ENCODE measurements at places on chromosomes 11 and 22.

- DNase-seq: no peak
Measured at GRCh38 chr11:66042996-66043906, 5.7 kb downstream of the GAL3ST3 start.

- peak; percentile 70 for DNase-seq
Measured at GRCh38 chr11:64865286-64866172, 12.9 kb downstream of the EHD1 start.

GRCh38 chr11:250274-250673 lies 13.5 kb downstream of the PSMD13 start:
- DNase-seq: no peak

- DNase-seq: no peak
Measured at GRCh38 chr11:36501236-36501635, 8.8 kb downstream of the TRAF6 start.

DNA sequence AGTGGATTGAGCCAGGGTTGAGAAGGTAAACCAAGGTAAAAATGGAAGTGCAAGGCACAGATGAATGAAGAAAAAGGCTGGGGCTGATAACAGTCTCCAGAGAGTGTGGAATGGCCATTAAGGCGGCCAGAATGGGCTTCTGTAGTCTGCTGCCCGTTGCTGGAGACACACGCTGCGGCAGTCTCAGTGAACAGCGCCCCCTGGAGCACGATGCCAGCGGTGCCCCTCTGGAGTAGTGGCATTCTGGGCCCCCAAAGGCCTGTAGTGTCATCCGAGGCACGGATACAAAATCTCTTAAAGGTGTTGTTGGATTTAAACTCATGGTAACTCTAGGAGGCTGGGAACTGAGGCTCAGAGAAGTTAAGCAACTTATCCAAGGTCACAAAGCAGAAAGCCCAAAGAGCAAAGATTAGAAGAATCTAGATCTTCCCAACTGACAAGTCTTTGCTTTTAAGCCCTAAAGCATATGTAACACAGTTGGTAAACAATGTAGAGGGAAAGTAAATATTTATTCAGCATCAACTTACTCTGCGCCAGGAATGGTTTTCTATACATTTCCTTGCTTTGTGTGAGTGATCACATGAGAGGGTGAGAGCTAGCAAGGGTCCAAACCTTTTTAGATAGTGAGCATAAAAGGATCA lies 18.2 kb downstream of the KCNJ1 start:
- DNase-seq: peak; percentile 59

DNA sequence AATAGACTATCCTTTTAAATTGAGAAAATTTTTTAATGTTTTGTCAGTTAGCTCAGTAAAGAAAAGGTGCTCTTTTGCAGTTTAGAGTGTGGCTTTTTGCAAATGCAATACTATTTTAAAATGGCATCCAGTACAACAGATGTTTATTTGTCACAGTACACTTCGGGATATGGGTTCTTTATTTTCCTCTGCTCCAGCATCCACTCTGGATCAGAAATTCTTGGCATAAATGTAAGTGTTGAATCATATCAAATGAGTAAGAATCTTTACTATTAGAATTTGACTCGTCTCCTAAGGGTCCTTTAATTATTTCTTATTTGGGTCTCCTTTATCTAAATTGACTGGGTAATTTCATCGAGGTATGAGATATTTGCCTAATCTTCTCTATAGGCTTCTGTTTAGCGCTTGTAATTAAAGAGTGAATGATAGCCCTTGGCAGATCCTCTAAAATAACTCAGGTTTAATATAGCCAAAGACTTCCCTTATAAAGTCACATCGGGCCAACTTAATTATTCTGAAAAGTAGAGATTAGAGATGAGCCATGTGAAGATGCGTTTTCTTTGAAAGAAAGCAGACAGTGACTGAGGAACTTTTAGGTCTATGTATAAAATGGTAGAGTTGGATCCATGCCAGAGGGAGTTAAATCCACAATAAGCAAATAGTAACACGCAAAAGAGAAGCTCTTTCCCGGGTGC lies 132.7 kb downstream of the CASP12 start:
- DNase-seq: no peak

- no peak for DNase-seq
Measured at GRCh38 chr22:24707470-24707801, 67.1 kb downstream of the PIWIL3 start.

DNA sequence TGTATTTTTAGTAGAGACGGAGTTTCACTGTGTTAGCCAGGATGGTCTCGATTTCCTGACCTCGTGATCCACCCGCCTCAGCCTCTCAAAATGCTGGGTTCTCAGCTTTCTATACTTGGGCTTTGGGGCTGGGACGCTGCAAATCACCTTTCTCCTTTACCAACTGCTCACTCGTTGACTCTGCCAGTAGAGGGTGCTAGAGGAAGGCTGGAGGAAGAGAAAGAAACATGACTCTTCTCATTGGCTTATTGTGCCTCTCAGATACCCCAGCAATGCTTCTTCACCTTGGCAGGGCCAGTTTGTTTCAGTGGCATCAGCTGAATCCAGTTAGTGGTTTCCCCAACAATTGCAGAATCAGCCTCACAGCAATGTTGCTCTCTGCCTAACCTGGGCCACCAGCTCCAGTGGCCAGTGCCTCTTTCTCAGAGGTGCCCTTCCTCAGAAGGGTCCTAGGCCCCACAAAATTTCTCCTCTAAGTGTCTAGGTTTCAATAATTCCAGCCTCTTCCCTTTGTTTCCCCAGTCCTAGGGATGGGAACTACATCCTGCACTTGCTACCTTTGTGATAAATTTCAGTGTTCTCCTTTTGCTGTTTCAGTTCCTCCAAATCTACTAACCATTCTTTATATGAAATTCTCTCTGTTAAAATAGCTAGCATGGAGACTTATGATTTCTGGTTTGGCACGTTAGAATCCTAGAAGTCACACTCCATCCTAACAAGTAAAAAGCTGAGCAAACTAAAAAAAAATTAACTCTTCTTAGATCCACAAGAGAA lies 71.5 kb upstream of the VSTM5 start:
- DNase-seq: peak; percentile 8

- DNase-seq: no peak
Measured at GRCh38 chr11:87255589-87255988, 217.9 kb downstream of the TMEM135 start.

DNA sequence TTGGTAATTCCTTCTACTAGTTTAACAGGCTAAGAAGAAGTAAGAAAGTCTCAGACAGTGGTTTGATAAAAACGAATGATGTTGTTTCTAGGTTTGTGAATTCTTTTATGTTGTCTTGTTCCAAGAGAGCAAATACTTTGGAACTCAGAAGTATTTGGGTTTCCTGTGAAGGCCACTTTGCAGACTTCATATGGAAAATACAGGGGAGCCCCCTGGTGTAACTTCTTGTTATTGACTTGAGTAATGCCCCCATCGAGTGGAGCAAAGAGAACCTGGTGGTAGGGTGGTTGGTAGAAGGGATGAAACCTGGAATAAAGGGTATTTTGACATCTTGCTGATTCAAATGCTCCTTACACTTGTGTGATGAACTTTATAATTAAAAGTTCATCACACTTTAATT lies 40.0 kb upstream of the PTH start:
- DNase-seq: no peak

DNA sequence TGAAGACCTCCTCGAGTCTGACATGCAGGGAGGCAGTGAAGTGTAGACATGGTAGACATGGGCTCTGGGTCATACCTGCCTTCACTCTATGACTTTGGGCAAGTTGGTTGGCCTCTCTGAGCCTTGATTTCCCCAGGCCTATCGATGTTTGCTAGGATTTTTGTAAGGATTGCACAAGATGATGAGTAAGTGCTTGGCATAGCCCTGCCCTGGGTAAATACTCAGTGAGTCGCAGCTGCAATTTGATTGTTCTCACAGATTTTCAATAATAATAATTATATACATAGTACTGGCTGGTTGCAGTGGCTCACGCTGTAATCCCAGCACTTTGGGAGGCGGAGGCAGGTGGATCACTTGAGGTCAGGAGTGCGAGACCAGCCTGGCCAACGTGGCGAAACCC lies 18.1 kb downstream of the MCM5 start:
- no peak for DNase-seq

DNA sequence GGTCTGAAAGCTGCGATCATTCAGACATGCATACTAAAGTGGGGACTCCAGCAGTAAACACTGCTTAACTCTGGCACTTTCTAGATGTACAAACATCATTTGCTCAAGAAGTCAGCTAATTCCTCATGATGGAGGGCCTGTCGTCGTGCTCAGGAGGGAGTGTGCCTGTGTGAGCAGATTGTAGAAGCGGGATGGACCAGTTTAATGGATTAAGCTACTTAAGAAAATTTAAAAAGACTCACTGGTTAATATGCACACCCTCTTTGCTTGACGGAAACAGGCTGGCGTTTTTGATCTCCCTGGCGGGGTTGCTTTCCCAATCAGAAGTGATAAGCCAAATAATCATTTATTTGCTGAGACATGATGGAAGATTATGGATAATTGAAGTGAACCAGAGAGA lies 79.0 kb downstream of the LDLRAD3 start:
- no peak for DNase-seq

- DNase-seq: no peak
Measured at GRCh38 chr11:68028802-68029545, 1.5 kb upstream of the NDUFS8 start.

DNA sequence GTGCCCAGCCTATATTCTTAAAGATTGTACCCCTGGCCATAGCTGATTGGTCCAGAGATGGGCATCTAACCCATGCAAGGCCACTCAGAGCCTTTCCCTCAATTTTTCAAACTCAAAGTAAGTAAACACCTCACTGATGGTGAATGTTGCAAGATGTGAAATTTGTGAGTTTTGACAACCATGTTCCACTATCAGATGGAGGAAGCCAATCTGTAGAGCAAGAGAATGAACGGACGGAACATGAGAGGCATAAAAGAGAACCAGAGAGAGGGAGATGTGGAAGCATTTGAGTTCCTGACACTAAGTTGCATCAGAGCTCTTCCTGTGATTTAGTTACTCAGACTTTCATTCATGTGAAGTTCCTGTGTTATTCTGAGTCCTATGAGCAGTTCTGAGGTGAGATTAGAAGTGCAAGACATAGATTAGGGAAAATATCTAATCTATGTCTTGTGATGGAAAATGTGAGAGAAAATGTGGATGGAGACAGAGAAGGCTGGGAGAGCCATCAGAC lies 73.3 kb downstream of the PRSS23 start:
- no peak for DNase-seq

DNA sequence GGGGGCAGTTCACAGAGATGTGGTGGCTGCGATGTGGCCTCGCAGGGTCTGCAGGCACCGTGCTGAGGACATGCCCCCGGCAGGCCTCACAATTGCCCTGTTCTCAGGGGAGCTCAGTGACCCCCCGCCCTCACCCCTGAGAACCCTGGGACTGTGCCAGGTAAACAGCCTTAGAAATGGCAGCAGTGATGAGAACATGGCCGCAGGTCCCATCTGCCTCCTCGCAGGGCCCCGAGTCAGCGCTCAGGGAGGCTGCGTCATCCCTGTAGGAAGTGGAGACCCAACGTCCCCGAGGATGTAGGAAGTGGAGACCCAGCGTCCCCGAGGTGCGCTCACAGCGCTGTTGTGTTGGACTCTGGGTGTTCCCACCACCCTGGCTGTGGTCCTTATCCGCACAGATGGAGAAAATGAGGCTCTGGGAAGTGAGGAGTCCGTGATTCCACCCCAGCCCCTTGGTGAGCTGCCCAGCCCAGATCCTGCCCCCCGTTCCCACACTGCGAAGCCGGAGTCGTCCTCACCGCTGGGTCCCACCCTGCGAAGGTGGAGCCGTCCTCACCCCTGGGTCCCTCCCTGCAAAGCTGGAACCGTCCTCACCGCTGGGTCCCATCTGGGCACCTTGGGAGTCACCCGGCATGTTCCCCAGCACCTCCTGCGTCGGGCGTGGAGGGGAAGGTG lies 1086.8 kb downstream of the BRD1 start:
- DNase-seq: no peak

DNA sequence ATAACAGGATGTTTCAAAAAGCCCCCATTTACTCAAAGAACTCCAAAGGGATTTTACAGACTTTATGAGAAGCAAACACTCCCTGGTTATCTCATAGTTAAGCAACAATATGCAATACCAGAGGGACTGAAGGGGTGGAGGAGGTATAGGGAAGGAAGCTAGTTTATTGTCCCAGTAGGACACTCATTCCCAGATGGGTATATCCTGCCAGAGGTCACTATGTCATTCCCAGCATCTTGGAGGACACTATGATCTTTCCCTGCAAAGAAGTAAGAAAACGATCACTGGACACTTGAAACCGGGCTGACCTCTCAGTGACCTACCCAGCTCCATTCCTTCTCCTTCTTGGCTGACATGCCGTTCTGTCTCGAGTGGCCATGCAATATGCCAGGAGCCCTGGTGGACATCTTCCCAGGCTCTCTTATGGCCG lies 114.5 kb downstream of the NAT10 start:
- DNase-seq: no peak

DNA sequence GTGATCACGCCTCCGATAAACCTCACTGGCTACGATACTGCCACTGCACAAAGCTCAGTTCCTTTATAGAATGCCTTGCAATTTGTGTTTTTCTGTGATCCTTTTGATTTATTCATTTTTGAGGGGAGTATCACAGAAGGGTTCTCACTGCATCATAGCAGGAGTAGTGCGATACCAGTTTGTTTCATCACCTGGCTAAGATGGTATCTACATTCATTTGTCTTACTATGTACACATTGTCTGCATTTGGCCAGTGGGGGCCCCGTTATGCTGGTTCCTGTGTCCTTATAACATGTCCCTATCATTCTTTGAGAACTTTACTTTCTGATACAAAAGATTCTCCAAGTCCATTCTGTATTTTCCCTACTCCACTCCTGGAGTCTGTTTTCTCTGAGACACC lies 44.6 kb downstream of the APLP2 start:
- no peak for DNase-seq

- DNase-seq: no peak
Measured at GRCh38 chr11:130260080-130260627, 54.6 kb downstream of the ZBTB44 start.

GRCh38 chr11:67632175-67632981 lies 2.6 kb upstream of the NUDT8 start:
- no peak for DNase-seq

DNA sequence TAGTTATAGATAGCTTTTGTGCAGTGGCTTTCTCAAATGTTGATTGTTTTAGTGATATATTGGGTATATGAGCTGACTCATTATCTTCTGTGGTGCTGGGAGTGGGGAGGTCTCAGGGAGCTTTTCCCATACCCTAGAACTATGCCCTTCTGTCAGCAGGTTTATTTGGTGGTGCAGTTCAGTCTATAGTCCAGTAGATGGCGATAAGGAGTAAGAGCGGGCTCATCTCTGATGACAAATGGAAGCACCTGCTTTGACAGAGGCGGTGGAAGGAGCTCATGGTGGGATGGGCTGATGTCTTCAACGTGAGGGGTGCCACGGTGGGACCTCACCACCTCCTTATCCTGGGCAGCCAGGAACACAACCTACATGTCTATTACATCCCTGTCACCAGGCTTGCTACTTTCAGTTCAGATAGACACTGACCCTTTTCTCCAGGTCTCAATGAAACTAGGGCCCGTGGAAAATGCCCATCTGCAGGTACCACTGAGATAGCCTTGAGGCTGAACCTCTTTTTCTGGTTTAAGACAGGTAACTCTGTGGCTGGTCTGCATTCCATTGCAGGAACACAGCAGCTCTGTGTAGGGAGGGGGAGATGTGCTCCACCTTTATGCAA lies 13.0 kb upstream of the OR6A2 start:
- peak; percentile 9 for DNase-seq

- DNase-seq: no peak
Measured at GRCh38 chr22:35443790-35444684, 44.1 kb downstream of the MCM5 start.
